ENCODE measurements at places on chromosomes 1 and 21. TPM values are rescaled to one million over a fixed set of nuclear protein-coding genes. Genes with fewer than 3 reads are reported as not detected.

PRAMEF20 gene
- not detected for polyA plus RNA-seq

PRAMEF6 gene
- polyA plus RNA-seq = not detected

HSD3B1 gene
- 0.90 TPM for polyA plus RNA-seq

C1orf116 gene
- polyA plus RNA-seq = 0.24 TPM

SNX27 gene
- 51.2 TPM for polyA plus RNA-seq

OR2W3 gene
- polyA plus RNA-seq = 7.8 TPM

NUF2 gene
- 12.9 TPM for polyA plus RNA-seq

LRRC41 gene
- polyA plus RNA-seq = 76.2 TPM

RHOC gene
- polyA plus RNA-seq = 243 TPM

ZSWIM5 gene
- 14.8 TPM for polyA plus RNA-seq

ITPKB gene
- polyA plus RNA-seq = 28.0 TPM

DNA sequence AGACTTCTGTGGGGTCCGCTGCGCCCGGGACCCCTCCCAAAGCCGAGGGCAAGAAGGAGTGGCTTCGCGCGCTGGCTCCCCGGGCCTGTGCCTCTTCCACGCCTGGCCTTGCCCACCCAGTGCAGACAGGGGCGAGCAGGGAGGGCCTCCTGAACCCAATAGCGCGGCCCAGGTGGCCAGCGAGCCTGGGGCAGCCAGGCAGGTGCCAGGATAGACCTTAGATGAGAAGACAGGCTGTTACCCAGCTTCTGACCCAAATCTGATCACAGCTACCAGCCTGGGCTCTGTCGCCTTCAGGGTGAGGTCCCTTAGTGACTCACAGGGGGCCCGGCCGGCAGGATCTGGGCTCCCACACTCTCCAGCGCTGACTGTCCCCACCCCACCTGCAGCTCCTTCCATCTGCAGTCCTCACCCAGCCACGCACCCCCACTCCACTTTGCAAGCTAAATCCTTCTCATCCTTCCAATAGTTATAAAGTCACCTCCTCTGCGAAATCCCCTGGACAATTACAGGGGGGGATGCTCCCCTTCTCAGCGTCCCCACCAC is 9.6 kb downstream of the CLEC20A start:
- H3K36me3 ChIP-seq = peaks cover 2% of the 10 kb centered on the region
- peaks cover 2% of the 10 kb centered on the region for H3K27me3 ChIP-seq
- no peak overlapping the region for H3K27ac ChIP-seq
- DNase-seq = no peak
- peak overlapping the region; percentile 14 for H3K4me3 ChIP-seq
- H3K4me1 ChIP-seq = peaks cover 15% of the 10 kb centered on the region

DNA sequence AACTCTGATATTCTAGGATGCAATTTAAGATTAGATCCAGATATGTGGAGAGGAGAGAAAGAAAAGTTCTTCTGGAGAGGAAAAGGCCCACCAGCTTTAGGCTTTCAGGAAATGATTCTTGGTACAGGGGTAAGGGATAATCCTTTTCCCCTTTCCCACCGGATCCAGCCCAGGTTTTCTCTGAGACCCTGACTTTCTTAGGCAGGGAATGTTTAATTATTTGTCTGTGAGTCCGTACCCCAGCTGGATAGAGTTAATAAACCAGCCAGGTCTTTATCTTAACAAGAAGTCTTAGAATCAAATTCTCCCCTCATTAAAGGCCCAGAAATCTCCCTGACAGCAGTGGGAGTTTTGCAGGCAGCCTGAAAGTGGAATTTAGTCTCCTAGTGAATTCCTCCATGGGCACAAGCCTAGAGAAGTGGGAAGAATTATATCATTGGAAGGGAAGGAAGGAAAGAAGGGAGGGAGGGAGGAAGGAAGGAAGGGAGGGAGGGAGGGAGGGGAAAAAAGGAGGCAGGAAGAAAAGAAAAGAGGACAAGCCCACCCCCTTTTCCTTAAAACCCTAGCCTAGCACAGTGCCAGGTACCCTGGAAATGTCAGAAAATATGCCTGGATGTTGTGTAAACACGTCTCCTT is 189.0 kb downstream of the PLPP3 start:
- no peaks in the 10 kb centered on the region for H3K36me3 ChIP-seq
- H3K4me1 ChIP-seq = no peaks in the 10 kb centered on the region
- H3K27me3 ChIP-seq = no peaks in the 10 kb centered on the region
- no peak overlapping the region for H3K27ac ChIP-seq
- no peak for DNase-seq

GRCh38 chr1:234217316-234217840 is 155.9 kb upstream of the COA6 start:
- no peaks in the 10 kb centered on the region for H3K36me3 ChIP-seq
- H3K27ac ChIP-seq = peak overlapping the region; percentile 79
- H3K4me1 ChIP-seq = peaks cover 37% of the 10 kb centered on the region
- no peak overlapping the region for H3K4me3 ChIP-seq

DNA sequence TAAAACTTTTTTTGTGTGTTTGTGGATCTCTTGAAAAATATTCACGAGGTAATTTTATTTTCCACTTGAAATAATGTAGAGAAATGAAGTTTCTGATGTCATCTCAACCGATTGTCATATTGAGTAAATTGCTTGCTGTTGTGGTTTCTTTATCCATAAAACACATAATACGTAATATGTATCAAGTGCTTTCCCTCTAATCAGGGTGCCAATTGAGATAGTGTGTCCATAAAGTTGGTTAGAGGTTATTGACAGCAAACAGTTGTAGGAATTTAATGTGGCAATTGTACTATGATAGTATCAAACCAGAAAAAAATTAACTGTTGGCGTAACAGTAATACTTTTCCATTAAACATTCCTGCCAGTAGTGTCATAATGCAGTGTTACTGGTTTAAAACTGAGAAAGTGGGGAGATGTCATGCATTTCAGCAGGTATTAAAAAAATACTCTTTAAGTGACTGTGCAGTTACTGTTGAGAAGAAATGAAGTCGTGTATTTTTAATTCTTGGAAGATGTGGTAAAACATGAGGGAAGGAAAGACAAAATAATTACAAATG is 38.3 kb downstream of the USP25 start:
- H3K4me3 ChIP-seq = no peak overlapping the region
- no peaks in the 10 kb centered on the region for H3K27me3 ChIP-seq
- no peaks in the 10 kb centered on the region for H3K36me3 ChIP-seq
- no peak for DNase-seq

- H3K4me1 ChIP-seq = peaks cover 37% of the 10 kb centered on the region
- peak; percentile 48 for DNase-seq
- peak within 1 kb of the TSS; percentile 59 for H3K27ac ChIP-seq
- peaks cover 35% of the 10 kb centered on the region for H3K27me3 ChIP-seq
- peak within 1 kb of the TSS; percentile 57 for H3K4me3 ChIP-seq
Measured at GRCh38 chr1:181483285-181484195, at the start of gene CACNA1E. Gene CACNA1E, plus strand, starts transcription at chr1:181483517. Its CDS starts 228 bp downstream, at chr1:181483745.

DNA sequence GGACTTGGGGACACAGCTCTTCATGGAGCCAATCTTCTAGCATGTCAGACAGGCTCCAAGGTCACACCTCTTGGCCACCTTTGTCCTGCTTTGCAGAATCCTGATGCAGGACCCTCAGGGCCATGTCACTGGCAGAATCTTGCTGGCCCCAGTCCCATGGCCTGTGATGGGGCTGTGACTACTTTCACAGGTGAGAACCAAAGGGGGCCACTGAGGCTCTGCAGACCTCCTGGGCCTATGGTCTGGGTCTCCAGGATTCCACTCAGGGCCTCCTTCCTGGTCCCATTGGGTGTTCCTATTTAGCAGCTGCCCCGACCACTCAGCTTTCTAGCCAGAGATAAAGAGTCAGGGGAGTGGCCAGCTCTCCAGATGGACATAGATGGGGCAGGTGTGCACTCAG is 238.7 kb downstream of the MATN1 start:
- no peak overlapping the region for H3K27ac ChIP-seq
- no peaks in the 10 kb centered on the region for H3K4me1 ChIP-seq
- no peak for DNase-seq
- H3K36me3 ChIP-seq = no peaks in the 10 kb centered on the region

- peaks cover 20% of the 10 kb centered on the region for H3K4me1 ChIP-seq
- H3K4me3 ChIP-seq = no peak overlapping the region
- no peak overlapping the region for H3K27ac ChIP-seq
Measured at GRCh38 chr1:2121101-2121691, 71.0 kb downstream of the PRKCZ start.

DNA sequence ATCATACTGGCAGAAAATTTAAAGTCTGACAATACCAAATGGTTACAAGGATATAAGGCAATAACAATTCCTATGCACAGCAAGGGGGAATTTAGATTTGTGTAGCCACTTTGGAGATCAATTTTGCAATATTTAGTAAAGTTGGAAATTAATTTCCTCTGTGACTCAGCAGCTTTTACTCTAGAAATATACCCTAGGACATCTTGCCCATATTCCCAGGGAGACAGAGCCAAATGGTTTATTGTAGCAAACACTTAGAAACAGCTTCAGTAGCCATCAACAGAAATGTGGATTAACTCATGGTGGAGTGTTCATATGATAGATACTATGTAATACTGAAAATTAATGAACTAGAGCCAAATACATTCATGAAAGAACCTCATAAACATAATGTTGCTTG is 104.6 kb downstream of the BACH1 start:
- DNase-seq = no peak
- H3K4me1 ChIP-seq = no peaks in the 10 kb centered on the region
- no peaks in the 10 kb centered on the region for H3K27me3 ChIP-seq
- H3K4me3 ChIP-seq = no peak overlapping the region

DNA sequence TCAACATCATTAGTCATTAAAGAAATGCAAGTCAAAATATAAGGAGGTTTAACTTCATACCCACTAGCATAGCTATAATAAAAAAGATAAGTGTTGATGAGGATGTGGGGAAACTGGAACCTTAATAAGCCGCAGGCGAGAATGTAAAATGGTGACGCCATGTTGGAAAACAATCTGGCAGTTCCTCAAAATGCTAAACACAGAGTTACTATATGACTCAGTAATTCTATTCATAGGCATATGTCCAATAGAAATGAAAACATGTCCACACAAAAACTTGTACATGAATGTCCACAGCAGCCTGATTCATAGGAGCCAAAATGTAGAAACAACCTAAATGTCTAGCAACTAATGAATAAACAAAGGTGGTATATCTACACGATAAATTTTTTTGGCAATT is 23.2 kb downstream of the DDX59 start:
- no peaks in the 10 kb centered on the region for H3K27me3 ChIP-seq
- no peaks in the 10 kb centered on the region for H3K4me1 ChIP-seq
- H3K27ac ChIP-seq = no peak overlapping the region

- H3K27me3 ChIP-seq = no peaks in the 10 kb centered on the region
- peak; percentile 81 for DNase-seq
- H3K36me3 ChIP-seq = no peaks in the 10 kb centered on the region
- H3K4me1 ChIP-seq = peaks cover 4% of the 10 kb centered on the region
Measured at GRCh38 chr1:234676103-234676594, 66.2 kb upstream of the IRF2BP2 start.

GRCh38 chr1:205805082-205805711 is 7.8 kb downstream of the SLC41A1 start:
- H3K36me3 ChIP-seq = peaks cover 37% of the 10 kb centered on the region
- H3K27ac ChIP-seq = no peak overlapping the region
- no peak for DNase-seq
- H3K4me1 ChIP-seq = peaks cover 63% of the 10 kb centered on the region
- H3K27me3 ChIP-seq = no peaks in the 10 kb centered on the region

- DNase-seq = no peak
- no peak overlapping the region for H3K27ac ChIP-seq
- no peaks in the 10 kb centered on the region for H3K4me1 ChIP-seq
- no peaks in the 10 kb centered on the region for H3K36me3 ChIP-seq
- H3K27me3 ChIP-seq = no peaks in the 10 kb centered on the region
Measured at GRCh38 chr1:162629077-162629627, 3.1 kb upstream of the DDR2 start.

- H3K4me1 ChIP-seq = no peaks in the 10 kb centered on the region
- no peaks in the 10 kb centered on the region for H3K36me3 ChIP-seq
- no peak for DNase-seq
- no peaks in the 10 kb centered on the region for H3K27me3 ChIP-seq
- H3K27ac ChIP-seq = no peak overlapping the region
Measured at GRCh38 chr1:65042467-65042866, 76.1 kb upstream of the JAK1 start.

DNA sequence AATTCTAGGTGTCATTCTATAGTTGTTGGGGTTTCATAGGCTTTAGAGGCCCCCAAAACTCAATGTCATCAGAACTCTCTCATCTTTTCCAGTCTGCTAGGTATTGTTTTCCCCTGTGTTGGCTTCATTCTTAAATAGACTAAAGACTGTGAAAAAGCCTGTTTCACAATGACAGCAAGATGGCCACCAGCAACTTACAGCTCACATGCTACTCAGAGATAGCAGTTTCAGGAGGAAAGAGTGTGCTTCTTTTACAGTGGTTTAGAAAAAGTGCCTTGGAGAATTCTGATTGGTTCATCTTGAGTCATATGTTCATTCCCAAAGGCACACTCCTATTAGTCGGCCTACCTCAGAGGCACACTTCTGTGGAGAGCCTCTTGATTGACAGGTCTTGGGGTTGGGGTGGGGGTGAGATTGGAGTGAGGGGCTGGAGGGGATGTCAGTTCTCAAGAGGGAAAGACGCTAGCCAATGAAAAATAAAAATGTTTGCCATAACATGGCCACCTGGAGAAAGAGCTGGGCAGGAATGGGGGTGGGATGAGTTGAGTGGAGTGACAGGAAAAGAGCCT is 8.5 kb downstream of the IL23R start:
- no peak overlapping the region for H3K27ac ChIP-seq
- no peaks in the 10 kb centered on the region for H3K36me3 ChIP-seq
- no peaks in the 10 kb centered on the region for H3K4me1 ChIP-seq
- H3K27me3 ChIP-seq = no peaks in the 10 kb centered on the region
- H3K4me3 ChIP-seq = no peak overlapping the region

GRCh38 chr1:71881611-71882010 is 400.7 kb downstream of the NEGR1 start:
- H3K4me1 ChIP-seq = no peaks in the 10 kb centered on the region
- DNase-seq = no peak

- no peaks in the 10 kb centered on the region for H3K27me3 ChIP-seq
- no peak overlapping the region for H3K4me3 ChIP-seq
- DNase-seq = no peak
- no peaks in the 10 kb centered on the region for H3K4me1 ChIP-seq
- no peaks in the 10 kb centered on the region for H3K36me3 ChIP-seq
Measured at GRCh38 chr1:200130552-200130951, 103.0 kb downstream of the NR5A2 start.

DNA sequence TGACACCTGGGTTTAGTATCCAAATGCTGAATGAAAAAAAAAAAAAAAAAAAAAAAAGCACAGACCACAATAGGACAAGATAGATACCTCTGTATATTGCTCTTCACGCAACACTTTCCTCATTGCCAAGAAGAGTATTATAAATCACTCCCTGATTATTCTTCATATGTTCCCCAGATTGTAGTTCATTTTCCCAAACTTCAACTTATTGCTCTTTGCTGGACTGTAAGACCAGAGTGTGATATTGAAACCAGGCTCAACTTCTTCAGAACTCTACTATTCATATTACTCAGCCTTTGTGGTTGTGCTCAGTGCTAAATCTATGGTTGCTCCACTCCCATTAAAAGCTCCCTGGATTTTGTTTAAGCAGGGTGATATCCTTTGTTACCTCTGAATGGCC is 180.4 kb downstream of the NTMT2 start:
- no peaks in the 10 kb centered on the region for H3K27me3 ChIP-seq

- peaks cover 2% of the 10 kb centered on the region for H3K4me1 ChIP-seq
- no peaks in the 10 kb centered on the region for H3K27me3 ChIP-seq
- H3K36me3 ChIP-seq = no peaks in the 10 kb centered on the region
- H3K27ac ChIP-seq = no peak overlapping the region
Measured at GRCh38 chr1:18446751-18447150, 34.0 kb upstream of the KLHDC7A start.

All from spinal cord (tissue), 10 donors.